Stimulated activated CD4-positive, alpha-beta T cell treated with anti-CD3 and anti-CD28 coated beads, Interleukin-4, amount 100 ng/mL, for 24 hours (primary cell): ENCODE measurements at places on chromosomes 2 and 18.

DNA sequence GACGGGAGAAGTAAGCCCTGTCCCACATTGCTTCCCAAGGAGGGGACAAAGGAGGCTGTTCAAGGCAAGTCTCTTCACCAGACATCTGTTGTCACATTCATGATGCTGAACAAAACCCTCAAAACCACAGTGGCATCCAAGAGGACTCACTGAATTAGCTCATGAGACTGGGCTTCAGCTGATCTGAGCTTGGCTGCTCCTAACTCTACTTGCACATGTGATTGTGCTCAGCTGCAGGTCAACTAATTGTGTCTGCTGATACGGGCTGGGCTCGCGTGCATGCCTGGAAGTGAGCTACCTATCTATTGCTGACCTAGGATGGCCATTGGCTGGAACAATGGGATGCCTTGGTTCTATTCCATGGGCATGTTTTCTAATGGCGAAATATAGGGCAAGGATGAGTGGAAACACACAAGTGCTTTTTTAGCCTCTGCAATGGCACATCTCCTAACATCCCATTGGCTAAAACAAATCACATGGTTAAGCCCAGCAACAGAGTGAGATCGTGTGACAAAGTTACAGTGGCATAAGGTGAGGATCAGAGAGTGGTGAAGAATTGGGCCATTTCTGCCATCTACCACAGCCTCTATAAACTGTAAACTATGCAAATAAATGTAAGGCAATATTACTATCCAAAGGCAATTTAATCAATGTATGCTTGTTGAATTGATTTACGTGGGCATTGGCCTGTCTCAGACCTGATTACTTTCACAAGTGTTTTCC lies 52.9 kb upstream of the CAPN13 start:
- no peak for DNase-seq

DNA sequence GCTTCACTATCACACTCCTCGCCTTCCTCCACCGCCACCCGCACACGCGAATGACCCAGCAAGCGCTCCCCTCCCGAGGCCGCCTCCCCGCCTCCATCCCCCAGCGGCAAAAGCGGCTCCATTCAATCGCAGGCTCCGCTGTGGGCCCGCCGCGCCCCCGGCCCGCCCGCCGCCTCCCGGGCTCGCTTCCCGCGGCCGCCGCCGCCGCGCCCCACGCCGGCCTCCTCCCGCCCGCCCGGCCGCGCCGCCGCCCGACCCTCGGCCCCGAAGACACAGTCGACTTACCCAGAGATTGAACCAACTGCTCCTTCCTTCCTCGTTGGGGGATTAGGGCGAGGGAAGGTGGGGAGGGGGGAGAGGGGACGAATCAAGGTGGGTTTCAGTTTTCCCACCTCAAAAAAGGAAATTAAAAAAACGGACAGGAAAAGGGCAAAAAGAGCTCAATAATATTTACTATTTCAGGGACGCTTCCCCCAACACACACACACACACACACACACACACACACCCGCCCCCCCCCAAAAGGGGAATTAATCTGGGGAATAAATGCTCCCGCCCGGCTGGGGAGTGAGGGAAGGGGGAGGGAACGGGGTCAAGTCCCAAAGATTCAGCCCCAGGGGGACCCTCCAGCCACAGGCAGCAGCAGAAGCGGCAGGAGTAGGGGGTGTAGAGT lies 743 bp downstream of the XPO1 start:
- DNase-seq = no peak

- DNase-seq = peak; percentile 31
These were observed 49.8 kb downstream of the CAB39 start for GRCh38 chr2:230762317-230762896.

GRCh38 chr2:119494163-119494790 lies 30.0 kb downstream of the SCTR start:
- DNase-seq = no peak

DNA sequence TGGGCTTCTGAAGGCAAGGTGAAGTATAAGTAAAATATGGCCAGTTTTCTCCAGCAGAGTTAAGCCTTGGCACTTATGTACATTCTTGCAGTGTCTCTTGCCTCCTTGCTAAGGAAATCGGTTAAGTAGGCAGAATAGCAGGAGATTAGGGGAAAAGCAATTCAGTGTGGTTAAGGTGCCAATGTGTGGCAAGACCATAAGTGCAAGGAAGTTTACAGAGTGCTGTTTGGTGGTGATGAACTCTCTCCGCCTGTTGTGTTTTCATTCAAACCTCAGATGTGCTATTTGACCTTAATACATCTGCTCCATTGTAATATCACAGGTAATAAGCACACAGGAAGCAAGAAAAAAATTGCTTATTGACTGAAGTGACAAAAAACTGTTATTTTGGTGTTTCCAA lies 156.1 kb downstream of the MGAT5 start:
- no peak for DNase-seq

DNA sequence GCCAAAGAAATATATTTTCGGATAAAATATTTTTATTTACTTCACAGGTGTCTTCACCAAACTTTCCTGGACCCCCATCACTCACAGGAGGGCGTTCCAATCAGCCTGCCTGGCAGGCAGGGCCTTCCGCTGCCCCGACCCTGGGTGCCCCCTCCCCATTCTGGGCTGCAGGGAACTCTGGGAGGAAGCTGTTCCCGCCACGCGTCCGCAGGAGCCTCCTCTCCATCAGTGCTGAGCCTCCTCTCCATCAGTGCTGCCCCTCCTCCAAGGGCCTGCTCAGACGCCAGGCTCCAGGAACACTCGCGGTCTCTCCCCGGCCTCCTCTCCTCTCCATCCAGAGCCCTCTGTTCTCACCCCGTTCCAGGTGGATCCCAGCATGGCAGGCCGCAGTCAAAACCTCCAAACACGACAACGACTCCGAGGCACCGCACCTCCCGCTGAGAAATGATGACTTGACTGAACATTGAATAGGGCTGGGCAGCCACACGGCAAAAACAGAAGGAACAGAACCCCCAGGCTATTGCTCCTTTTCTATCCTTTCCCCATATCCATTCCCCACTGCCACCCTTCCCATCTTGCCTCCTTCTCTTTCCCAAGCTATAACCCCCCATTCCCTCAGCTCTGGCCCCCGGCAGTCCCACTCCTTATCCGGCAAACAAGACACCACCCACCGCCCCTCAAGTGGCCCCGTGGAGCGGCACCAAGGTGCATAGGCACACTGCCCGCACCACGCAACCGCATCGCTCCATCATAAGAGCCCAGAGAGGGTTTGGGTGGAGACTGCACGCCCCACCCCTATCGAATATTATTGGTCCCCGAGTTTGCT lies 268.6 kb upstream of the RAB6C start:
- no peak for DNase-seq

- DNase-seq = no peak
These were observed 7.9 kb downstream of the GAD1 start for GRCh38 chr2:170824526-170825015.

GRCh38 chr18:79133724-79134123 lies 64.5 kb downstream of the ATP9B start:
- no peak for DNase-seq

GRCh38 chr2:5353565-5353964 lies 338.6 kb upstream of the SOX11 start:
- no peak for DNase-seq
